Left cardiac atrium (tissue), 4 donors: ENCODE measurements at places on chromosomes 2 and 18.

GRCh38 chr2:64860276-64860885 lies 128.8 kb upstream of the SLC1A4 start:
- no peak for DNase-seq

- DNase-seq: no peak
These were observed 11.4 kb downstream of the IL1F10 start for GRCh38 chr2:113079131-113079530.

DNA sequence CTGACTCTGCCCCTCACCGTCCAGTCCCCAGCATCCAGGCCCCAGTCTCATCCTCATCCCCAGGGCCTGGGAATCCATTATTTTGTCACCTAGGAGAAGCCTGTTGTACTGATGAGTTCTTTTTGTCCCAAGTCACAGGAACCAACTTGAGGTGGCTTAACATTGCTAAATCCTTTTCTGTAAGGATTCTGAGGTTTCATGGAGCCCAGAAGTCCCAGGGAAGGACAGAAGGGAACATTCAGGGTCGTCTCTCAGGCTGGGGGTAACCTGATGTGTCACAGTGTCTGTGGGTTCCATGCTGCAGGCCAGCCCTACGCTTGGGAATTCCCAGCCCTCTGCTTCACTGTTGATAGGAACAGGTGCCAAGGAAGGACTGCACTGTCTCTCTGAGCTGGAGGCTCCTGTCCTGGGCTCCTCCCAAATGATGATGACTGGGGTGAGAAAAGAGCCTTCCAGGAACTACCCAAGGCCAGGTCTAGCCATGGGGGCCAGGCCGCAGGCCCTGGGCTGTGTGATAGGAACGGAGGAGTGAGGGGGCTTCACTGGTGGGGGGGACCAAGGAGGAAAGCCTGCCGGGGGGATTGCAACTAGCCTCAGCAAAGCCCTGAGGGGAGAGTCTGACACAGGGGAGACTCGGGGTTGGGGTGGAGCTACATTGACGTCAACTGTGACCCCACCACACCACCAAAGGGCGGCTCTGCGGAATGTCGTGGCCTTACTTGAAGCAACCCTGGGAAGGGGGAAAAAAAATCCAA lies 145.7 kb downstream of the SMAD7 start:
- peak; percentile 19 for DNase-seq

GRCh38 chr2:128435576-128436478 lies 117.2 kb upstream of the HS6ST1 start:
- DNase-seq: no peak

DNA sequence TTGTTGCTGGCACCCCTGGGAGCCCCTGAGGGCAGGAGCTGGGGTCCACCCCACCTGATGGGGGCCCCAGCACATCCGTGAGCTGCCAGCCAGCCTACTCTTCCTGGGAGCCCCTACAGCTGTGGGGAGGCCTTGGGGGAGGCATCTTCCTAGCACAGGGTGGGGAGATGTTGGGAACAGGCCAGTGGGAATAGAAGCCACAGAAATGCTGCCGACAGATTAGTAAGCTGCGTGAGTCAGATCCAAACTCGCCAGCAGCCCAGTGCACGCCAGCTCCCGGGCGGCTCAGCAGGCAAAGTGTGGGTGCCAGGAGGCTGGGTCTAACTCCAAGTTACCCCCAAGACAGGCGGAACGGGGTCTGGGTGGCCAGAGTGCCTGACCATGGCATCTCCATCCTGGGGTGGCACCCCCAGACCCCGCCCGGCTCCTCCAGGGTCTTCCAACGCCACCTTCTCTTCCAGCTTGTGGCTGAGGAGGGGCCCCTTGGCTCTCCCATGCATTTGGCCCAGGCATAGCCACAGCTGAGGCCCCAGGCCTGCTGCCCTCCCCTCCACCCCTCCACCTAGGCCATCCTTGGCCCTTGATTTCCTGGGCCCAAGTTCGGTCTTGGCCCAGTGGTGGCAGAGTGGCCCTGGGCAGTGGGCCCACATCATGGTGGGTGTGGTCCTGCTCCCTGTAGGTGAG lies 15.3 kb downstream of the CROCC2 start:
- peak; percentile 77 for DNase-seq

GRCh38 chr2:192749611-192750200 lies 555.0 kb upstream of the TMEFF2 start:
- no peak for DNase-seq
